ENCODE measurements at places on chromosomes 4 and X.

GRCh38 chr4:186013419-186014186 is 55.4 kb upstream of the TLR3 start:
- no peak for DNase-seq

DNA sequence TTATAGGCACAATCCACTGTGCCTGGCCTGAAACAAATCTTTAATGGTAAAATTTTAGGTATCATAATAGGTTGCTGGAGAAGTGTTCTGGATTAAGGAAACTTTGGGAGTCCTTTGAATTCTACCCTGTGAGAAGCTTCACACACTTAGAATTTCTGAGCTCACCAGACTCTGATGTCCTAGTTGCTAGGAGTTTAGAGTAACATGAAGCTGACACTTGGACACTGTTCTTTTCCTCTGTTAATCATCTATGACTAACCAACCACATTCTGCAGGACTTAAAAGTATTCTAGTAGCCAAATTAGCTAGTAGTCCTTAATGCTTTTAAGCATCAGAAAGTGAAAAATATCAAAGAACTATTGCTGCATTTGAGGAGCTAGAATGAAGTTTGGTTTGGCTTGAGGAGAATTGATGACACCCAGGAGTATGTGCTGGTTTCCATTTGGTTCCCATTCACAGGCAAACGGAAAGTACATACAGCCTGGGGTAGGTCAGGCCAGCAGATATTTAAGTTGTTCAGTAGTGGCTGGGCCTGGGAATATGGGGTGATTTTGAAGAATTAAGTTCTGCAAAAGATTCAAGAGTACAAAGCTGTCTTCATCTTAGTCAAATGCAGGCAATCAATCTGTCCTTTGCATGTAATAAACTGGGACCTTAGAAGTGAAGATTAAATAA is 38.8 kb upstream of the IGFBP7 start:
- DNase-seq = no peak

GRCh38 chr4:128590034-128590740 is 219.3 kb upstream of the JADE1 start:
- DNase-seq = no peak

GRCh38 chrX:75522565-75523431 is at the start of gene ZDHHC15:
Gene ZDHHC15, minus strand, starts transcription at chrX:75523037. Its CDS starts 13 bp downstream, at chrX:75523024.
- peak; percentile 56 for DNase-seq

Data from stimulated activated CD8-positive, alpha-beta memory T cell treated with anti-CD3 and anti-CD28 coated beads, Interleukin-4, amount 100 ng/mL, for 48 hours (primary cell).